Foreskin fibroblast (primary cell): ENCODE measurements at places on chromosomes 16 and 17.

DNA sequence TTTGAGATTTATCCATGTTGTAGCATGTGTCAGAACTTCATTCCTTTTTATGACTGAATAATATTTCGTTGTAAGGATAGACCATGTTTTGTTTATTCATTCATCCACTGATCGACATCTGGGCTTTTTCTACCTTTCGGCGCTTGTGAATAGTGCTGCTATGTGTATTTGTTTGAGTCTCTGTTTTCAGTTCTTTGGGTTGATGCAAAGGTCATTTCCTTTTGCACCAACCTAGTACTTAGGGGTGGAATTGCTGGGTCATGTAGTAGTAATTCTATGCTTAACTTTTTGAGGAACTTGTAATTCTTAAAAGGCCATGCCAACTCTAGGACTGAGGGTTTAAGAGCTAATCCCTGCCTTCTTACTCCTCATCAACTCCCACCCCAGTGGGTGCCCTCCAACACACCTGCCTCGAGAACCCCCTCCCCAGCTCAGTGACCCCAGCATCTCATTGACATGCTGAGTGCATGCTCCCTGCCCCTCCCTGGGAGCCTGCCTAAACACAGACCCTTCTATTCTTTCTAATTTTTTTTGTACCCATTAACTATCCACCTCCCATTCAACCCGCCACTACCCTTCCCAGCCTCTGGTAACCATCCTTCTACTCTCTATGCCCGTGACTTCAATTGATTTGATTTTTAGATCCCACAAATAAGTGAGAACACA lies 51.2 kb downstream of the ABAT start:
- DNase-seq, result no peak

DNA sequence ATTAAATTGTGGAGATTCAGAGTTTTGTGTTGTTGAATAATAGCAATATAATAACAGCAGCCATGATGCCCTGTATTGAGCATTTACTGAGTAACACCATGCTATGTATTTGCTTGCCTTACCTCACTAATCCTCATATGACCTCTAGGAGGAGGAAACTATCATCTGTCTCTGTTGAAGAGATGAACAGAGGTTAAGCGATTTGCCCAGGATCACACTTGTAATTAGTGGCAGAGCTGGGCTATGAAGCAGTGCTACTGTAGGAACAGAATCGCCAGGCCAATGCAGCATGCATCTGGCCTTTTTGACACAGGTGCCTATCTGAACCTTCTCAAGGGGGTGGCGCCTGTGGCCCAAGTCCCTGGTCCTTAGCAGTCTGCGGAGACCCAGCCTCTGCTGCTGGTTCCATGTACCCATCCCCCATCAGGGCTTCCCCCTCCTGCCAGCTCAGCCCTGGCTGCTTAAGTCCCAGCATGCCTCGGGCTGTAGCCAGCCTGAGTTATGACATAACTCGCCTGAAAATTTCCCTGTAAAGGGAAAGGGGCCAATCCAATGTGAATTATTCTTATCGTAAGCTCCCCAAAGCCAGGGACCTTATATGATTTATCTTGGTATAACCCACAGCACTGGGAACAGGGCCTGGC lies 50.4 kb upstream of the HS3ST2 start:
- DNase-seq, result no peak

DNA sequence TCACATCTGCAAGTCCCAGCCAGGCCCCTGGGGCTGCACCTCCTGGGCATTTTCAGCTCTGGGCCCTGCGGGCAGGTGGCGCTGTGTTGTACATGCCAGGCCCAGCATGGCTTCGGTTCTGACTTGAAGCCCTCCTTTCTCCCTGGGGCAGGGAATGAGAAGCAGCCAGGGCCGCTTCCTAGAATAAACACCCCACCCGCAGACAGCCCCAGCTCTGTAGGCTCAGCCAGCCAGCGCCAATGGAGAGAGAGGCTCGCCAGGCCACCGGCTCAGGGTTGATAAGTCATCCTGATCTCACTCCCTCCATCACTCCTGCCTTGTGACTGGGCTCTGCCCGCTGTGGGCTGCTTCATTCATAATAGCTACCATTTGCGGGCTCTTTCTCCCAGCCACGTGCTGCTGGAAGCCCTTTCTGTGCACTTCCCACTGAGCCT lies 6.0 kb upstream of the GLIS2 start:
- peak; percentile 72 for DNase-seq

- DNase-seq, result peak; percentile 81
Observed at GRCh38 chr17:3012926-3013581, 50.4 kb downstream of the OR1D5 start.

- DNase-seq, result peak; percentile 62
Observed at GRCh38 chr16:57600048-57600835, 28.2 kb upstream of the ADGRG1 start.

DNA sequence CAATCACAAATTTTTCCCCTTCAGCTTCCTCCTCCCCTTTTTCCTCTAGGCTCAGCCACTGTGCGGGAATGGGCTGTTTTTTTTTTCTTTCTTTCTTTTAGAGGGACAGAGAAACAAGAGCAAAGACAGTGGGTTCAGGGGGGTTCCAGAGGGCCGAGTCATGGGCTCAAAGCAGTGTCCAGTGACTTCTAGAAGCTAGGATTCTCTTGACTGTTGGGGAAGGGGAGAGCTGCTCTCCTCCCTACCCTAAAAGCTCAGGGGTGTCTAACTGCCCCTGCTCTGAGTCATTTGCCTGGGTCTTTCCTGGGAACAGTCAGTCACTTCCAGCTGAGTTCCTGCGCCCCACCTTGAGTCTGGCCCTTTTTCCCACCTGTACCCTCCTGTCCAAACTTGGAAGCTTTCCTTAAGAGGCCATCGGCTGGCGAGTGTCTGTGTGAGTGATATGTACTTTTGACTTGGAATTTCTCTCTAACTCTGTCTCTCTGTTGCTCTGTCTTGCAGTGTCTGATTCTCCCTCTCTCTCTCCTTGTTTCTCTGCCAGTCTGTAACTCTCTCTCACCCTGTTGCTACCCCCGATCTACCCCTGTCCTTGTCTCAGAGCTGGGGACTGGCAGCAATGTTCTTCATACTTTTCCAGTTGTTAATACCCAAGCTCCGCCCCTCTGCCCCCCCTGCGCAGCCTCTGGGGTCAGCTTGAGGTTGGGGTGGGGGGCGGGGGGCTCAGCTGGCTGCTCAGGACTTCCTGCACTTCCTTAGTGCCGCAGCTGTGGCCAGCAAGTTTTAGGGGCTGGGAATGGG lies 2.4 kb downstream of the THRA start:
- DNase-seq, result no peak

- DNase-seq, result no peak
Observed at GRCh38 chr17:50763716-50764475, 3.4 kb downstream of the ANKRD40CL start.

DNA sequence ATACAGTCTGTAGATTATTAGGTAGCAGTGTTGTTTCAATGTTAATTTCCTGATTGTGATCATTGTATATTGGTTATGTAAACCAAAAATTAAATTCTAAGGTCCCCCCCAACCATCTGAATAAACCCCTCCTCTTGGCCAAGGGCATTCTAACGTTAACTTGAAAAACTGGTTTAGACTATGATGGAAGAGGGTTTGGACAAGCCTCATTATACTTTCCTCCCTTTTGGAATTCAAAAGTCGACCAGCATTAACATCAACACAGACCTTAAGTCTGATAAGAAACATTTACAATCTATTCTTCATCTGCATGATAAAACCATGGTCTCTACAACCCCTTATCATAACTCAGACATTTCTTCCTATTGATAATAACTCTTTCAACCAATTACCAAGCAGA lies 20.6 kb upstream of the KIFC3 start:
- no peak for DNase-seq

DNA sequence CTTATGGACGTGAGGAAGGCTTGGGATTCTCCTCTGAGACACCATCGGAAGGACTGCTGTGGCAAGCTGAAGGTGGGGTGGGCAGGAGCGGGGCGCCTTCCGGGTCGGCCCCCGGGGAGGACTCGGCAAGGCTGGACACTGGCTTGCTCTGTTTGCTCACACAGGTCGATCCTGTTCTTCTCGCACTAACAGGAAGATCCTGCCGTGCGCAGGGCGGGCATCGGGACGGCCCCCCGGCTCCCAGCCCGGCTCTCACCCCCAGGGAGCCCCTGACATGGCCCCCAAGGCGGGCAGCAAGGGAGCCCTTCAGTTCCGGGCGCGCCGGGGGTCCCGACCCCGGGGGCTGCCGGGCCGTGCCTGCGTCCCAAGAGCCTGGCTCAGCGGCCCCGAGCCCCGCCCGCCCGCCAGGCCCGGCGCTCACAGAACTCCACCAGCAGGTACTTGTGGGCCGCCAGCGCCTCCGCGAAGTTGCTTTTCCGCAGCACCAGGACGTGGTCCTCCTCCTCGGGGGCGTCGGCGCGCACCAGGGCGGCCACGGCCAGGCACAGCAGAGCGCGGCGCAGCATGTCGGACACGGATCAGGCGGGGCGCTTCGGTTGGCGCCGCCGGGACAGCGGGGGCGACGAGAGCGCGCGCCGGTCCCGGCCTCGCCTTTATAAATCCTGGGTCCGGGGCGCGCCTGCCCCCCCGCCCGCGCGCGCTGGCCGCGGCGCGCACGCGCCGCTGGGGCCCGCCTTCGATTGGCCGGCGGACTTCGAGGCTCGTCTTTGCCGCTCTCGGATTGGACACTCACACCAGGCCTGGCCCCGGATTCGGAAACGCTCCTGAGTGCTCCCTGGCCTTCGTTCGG lies at the start of gene P4HB:
Gene P4HB, minus strand, starts transcription at position 630 of the 850 bp plus-strand sequence. Its CDS starts 64 bp downstream, at position 566.
- peak; percentile 36 for DNase-seq

DNA sequence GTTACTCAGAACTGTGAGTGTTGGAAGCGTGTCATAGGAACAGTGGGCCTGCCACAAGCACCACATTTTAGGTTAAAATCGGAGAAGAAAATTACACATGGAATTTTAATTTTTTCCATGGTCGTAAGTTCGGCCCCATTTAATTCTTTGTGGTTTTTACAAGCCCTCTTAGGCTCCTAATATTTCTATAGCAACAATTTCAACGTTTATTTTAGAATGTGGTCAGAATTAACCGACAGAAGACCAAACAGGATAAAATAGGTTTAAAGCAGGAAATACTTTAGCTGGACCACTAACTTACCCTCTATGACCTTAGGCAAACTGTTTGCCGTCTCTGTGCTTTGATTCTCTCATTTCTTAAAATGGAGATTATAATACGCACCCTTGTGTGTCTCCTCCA lies 69.9 kb downstream of the FTO start:
- DNase-seq, result no peak

GRCh38 chr17:76263896-76264295 lies 1.3 kb upstream of the UBALD2 start:
- no peak for DNase-seq

DNA sequence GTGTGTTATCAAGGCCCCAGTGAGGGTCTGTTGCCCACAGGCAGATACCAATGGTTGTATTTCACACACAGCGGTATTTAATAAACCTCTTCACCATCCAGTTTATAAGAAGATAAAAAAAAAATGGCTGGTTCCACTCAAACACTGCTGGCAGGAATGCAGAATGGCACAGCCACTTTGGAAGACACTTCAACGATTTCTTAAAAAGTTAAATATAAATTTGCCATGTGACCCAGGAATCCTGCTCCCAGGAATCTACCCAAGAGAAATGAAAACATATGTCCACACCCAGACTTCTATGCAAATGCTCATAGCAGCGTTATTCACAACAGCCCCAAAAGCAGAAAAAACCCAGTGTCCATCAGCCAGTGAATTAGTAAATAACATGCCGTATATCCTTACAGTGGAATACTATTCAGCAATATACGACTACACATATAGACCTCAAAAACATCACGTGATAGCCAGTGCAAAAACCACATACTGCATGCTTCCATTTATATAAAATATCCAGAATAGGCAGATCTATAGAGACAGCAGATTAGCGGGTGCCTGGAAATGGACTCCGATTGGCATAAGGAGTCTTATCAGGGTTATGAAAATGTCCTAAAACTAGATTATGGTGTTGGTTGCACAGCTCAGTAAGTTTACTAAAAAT lies 38.7 kb downstream of the XYLT1 start:
- no peak for DNase-seq

- no peak for DNase-seq
Observed at GRCh38 chr16:12513076-12513790, 290.5 kb downstream of the CPPED1 start.

GRCh38 chr17:40022961-40023541 lies 7.8 kb downstream of the CSF3 start:
- DNase-seq, result no peak

GRCh38 chr17:28908640-28909167 lies 5.8 kb upstream of the DHRS13 start:
- peak; percentile 79 for DNase-seq

DNA sequence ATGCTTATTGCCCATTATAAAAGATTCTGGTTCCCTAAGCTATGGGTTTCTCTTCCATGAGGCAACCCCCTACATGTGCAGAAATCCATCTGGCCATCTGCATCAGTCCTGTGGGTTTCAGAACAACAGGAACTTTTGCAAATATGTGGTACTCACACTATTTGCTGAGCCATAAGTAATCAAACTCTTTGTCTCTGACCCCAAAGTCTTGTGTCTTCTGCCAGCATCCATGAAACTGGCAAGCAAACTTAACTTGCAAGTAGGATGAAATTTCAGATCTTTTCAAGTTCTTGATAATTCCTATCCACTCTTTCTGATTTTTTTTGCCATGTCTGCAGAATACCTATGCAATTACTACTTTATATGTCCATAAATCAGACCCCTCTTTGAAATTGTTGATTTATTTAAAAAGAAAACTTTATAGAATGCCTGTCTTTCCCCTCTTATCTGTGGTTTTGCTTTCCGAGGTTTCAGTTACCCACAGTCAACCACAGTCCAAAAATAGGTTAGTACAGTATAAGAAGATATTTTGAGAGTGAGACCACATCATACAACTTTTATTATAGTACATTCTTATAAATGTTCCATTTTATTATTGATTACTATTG lies 158.4 kb upstream of the IRX3 start:
- DNase-seq, result no peak

GRCh38 chr16:56682703-56683397 lies 580 bp downstream of the MT1X start:
- no peak for DNase-seq

DNA sequence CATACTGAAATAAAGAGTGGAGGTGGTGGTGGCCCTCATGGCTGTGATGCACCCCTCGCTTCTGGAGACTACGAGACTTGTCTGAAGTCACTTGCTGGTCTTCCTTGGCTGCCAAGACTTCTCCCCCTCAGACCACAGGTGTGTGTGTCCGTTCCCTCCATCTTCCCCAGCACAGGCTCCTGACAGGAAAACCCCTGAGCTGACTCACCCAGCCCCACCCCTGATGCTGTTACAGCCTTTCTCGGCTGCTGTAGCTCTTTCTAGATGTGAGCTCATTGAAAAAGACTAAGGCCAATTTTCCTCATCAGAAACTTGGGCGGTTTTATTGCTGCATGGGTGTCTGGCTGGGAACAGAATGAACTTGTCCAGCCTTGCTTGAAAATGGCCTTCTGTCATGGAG lies 296.9 kb downstream of the TMEM114 start:
- DNase-seq, result no peak
